ENCODE measurements at places on chromosomes 11 and 22. TPM values are rescaled to one million over a fixed set of nuclear protein-coding genes. Genes with fewer than 3 reads are reported as not detected.

The POU2F3 gene
- 0.15 TPM for total RNA-seq

The GP1BB gene
- under 0.01 TPM for total RNA-seq

The HTR3B gene
- total RNA-seq, result not detected

The TEX54 gene
- total RNA-seq, result not detected

The TBX10 gene
- not detected for total RNA-seq

The EHF gene
- under 0.01 TPM for total RNA-seq

The KIRREL3 gene
- total RNA-seq, result not detected

The C11orf52 gene
- 1.4 TPM for total RNA-seq

The SMC1B gene
- total RNA-seq, result not detected

The LRRC74B gene
- not detected for total RNA-seq

The VSIG10L2 gene
- not detected for total RNA-seq

The GGTLC2 gene
- total RNA-seq, result not detected

The RAB3IL1 gene
- 8.7 TPM for total RNA-seq

The OR52E8 gene
- total RNA-seq, result not detected

The TMEM45B gene
- not detected for total RNA-seq

The AMOTL1 gene
- 11.4 TPM for total RNA-seq

The LMO1 gene
- total RNA-seq, result not detected

The POLR3H gene
- total RNA-seq, result 29.1 TPM

The TRIM5 gene
- total RNA-seq, result 72.6 TPM

The NEFH gene
- 0.36 TPM for total RNA-seq

The TMEM121B gene
- total RNA-seq, result 0.34 TPM

The OOSP2 gene
- total RNA-seq, result not detected

The RASGRP2 gene
- not detected for total RNA-seq

The IGSF9B gene
- total RNA-seq, result under 0.01 TPM

The TNNI2 gene
- total RNA-seq, result not detected

Measured in melanocyte of skin (primary cell).